NCI-H2081 treated with DMSO at 0.1 percent for 48 hours (cell line): ENCODE measurements at places on chromosomes 2 and 18.

GRCh38 chr2:220767591-220768255, 804.4 kb downstream of the EPHA4 start:
- no peak for DNase-seq

DNA sequence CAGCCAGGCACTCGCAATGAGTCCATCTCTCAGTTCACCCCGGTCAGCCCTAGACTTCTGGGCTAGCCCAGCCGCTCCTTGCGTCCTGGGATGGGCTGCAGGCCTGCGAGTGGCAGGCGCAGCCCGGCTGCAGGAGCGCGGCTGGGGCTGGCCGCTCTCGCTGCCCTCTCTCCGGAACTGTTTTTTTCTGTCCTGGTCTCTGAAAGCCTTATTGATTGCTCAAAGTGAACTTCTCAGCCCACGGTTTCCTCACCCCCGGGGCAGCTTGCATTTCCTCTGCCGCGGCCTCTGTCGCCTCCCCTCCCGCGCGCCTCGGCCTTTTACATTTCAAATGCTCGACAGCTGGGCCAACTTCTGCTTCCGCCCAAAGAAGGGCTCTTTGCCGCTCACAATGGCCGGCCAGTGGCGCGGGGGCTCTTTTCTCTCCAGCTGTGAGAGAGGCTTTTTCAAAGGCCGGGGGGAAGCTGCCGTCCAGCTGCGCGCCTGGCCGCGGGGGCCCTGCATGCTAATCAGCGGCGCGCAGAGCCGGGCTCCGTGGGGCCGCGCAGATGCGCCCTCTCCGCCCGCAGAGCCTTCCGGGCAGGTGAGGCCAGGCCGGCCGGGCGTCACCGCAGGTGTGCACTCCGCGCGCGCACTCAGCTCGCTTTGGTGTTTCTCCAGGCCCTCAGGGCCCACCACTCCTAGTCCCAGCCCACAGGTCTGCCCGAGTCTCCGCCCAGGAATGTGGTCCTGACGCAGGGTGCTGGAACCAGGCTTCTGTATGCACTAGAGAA, 513.8 kb downstream of the RNF144A start:
- DNase-seq = no peak

DNA sequence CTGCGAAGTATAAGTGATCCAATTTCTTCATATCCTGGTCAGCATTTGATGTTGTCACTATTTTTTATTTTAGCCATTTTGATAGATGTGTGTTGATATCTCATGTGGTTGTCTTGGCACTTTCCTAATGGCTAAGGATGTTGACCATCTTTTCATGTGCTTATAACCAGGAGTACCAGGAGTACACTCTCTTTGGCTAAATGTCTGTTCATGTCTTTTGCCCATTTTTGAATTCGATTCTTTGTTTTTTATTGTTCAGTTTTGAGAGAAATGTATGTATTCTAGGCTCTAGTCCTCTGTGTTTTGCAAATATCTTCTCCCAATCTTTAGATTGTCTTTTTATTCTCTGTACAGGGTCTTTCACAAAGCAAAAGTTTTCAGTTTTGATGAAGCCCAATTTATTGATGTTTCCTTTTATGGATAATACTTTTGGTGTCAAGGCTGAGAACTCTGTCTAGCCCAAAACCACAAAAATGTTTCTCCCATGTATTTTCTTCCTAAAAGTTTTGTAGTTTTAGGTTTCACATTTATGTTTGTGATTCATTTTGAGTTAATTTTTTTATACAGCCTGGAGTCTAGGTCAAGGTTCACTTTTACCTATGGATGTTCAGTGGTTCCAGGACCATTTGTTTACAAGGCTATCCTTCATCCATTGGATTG, 65.4 kb downstream of the SDC1 start:
- DNase-seq = no peak

DNA sequence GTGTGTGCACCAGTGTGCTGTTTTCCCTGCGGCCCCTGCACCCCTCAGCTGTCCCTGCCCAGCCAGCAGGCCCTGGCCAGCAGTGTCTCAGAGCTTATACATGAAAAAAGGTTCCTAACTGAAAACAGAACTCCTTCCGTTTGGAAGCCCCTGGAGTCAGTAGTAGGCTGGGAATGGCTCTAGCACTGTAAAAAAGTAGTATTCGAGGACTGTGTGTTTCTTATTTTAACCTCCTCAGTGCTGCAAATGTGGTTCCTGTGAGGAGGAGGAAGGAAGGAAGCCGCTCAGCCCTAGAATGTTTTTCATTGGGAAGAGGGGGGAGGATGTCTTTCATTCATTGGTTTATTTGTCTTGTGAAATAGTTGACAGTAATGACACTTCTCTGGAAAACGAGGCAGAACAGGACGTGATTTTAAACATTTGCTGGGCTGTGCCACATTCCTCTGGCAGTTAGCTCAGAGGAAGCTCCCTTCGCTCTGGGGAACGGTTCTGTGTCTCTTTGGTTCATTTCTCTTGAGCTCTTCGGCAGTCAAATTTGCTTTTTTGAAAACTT, 103.5 kb downstream of the SPTBN1 start:
- DNase-seq = no peak

GRCh38 chr2:11710632-11711353, 35.6 kb upstream of the LPIN1 start:
- no peak for DNase-seq

DNA sequence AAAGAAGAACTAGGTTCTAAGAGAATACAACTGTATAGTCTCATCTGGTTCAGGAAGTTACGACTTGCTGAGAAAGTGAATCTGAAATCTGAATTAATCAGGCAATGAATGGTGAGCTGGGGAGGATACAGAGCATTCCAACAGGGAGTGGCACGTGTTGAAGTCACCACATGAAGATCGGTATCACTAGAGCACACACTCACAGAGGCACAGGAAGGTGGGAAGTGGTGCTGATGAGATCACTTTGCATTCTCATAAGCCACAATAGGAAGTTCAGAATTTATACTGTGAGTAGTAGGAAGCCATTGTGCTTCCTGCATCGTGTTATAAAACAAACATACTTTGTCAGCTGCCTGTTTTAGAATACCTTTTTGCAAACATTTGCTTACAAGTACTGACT, 615.0 kb upstream of the DDX18 start:
- DNase-seq = no peak

DNA sequence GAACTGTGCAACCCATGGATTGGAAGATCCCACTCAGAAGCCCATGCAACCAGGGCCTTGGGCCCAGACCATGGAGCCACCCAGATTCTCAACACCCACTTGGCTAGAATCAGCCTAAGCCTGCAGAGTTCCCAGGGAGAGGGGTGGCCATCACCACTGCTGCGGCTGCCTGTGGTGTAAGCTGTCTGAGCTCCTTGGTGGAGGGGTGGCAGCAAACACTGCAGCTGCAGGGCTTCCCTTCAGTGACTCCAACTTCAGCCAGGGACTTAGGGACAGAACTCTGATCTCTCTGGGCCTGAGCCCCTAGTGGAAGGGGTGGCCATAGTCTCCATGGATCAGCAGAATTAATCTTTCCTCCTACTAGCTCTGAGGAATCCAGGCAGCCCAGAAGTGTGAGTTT, 72.5 kb downstream of the RAD51AP2 start:
- no peak for DNase-seq

DNA sequence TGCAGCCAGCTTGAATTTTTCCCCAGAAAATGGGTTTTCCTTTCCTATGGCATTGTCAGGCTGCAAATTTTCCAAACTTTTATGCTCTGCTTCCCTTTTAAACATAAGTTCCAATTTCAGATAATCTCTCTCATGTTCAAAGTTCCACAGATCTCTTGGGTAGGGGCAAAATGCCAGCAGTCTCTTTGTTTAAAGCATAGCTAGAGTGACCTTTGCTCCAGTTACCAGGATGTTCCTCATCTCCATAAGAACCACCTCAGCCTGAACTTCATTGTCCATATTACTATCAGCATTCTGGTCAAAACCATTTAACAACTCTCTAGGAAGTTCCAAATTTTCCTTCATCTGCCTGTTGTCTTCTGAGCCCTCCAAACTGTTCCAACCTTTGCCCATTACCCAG, 68.3 kb downstream of the SGPP2 start:
- no peak for DNase-seq

- DNase-seq = no peak
These were observed 185.6 kb upstream of the COL3A1 start for GRCh38 chr2:188788621-188789020.

- no peak for DNase-seq
These were observed 44.2 kb upstream of the DNMT3A start for GRCh38 chr2:25385910-25386309.

DNA sequence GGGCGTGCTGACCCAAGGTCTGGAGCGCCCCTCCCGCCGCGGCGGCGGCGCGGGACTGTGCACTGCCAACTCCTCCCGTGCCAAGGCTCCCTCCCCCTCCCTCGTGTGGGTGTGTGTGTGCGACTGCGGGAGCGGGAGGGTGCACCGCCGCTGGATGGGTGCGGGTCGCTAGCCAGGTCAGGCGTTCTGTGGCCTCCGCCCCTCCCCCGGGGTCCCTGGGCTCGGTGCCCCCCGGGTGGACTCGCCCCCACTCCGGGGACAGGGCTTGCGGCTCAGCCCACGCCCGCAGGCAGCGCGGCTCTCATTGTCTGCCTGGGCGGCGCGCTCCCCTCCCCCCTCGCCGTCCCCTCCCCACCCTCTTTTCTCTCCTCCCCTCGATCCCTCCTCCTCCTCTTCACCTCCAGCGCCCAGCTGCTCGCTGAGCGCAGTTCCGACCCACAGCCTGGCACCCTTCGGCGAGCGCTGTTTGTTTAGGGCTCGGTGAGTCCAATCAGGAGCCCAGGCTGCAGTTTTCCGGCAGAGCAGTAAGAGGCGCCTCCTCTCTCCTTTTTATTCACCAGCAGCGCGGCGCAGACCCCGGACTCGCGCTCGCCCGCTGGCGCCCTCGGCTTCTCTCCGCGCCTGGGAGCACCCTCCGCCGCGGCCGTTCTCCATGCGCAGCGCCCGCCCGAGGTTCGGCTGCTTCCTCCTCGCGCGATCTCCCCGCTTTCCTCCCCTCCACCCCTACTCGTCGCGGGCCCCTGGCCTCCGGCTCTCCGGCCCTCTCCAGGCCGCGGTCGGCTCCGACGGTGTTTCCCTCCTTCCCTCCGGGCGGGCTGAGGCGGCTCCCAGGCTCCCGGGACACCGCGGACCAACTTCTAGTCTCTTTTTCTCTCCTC, at the start of gene GATA6:
Gene GATA6, plus strand, starts transcription at position 579 of the 878 bp plus-strand sequence. CDS start 1,556 bp downstream, outside the sequence.
- no peak for DNase-seq

- no peak for DNase-seq
These were observed 44.6 kb downstream of the SLC35F5 start for GRCh38 chr2:113711851-113712250.

GRCh38 chr2:60439219-60439974, 114.1 kb downstream of the BCL11A start:
- no peak for DNase-seq

DNA sequence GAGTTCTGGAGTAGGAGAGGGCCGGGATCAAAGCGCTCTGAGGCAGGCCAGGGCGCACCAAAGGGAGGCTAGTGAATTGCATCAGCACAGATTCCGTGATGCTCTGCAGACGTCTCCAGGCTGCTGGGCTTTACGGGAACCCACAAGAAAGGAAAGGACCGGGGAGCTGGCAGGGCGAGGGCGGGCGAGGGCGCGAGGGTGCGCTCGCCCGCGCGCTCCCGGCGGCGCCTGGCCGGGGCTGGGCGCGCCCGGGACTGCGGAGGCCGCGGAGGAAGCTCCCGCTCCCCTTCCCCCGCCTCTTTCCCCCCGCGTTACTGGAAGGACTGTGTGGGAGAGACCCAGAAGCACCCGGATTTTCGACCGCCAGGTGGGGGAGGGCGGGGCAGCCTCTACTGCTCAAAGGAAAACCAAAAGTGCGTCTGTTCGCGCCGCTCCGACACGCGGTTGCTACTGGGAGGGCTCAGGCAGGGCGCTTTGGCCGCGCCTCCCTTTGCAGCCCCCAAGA, 2.4 kb upstream of the FOSL2 start:
- DNase-seq = no peak

DNA sequence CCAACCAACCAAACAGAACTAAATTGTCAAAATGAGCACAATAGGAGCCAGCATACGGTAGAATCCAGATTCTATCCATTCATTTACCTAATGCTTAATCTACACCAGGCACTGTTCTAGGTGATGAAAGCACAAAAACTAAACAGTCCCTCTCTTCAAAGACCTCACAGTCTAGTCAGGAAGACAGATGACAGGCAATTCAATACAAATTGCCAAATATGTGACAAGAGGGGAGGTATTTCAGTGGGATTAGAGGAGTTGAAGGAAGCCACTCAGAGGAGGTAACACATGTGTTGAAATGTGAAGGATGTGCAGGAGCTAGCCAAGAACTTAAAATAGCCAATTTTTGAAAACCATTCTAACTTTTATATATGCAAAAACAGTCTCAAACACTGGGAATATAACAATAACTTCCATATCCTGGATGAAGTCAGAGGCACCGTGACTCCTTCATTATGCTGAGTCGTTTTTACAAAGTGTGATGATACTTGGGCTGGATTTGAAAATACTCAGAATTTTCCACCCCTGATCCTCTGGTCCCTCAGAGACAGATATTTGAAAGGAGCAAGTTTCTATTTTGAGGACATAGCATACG, 204.9 kb downstream of the PID1 start:
- no peak for DNase-seq

GRCh38 chr2:56333812-56334485, 150.2 kb downstream of the CCDC85A start:
- no peak for DNase-seq

DNA sequence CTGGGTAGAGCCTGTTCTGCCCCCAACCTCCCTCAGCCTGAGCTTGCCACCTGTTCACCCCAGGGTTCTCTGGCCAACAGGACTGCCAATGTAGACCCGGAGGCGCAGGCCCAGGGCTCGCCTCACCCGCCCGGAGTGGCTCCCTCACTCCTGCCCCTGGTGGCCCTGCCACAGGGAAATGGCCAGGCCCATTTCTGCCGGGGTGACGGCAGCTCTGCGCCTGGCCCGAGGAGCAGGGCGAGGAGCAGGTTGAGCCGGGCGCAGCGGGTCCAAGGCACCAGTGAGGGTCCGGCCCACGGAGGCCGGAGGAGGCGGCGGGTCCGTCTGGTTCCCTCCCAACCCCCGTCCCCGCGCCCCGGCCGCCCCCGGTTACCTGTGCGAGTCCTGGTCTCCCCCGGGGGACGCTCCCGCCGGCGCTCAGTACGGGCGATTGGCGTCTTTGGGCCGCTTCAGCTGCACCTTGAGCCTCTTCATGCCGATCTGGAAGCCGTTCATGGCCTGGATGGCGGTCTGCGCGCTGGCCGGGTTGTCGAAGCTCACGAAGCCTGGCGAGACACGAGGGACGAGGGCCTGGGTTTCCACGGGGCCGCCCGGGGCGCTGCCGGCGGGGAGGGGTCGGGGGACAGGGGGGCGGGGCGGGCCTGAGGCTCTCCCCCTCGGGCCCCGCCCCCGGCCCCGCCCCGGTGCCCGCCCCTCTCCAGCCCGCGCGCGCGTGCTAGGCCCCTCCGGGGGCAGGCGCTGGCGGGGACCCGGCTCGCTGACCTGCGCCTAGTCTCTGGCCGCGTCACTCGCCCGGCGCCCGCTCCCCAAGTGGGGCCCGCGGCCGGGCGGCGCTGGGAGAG, 312.0 kb downstream of the CELF4 start:
- DNase-seq = no peak

GRCh38 chr2:66565291-66565690, 130.4 kb downstream of the MEIS1 start:
- DNase-seq = no peak

DNA sequence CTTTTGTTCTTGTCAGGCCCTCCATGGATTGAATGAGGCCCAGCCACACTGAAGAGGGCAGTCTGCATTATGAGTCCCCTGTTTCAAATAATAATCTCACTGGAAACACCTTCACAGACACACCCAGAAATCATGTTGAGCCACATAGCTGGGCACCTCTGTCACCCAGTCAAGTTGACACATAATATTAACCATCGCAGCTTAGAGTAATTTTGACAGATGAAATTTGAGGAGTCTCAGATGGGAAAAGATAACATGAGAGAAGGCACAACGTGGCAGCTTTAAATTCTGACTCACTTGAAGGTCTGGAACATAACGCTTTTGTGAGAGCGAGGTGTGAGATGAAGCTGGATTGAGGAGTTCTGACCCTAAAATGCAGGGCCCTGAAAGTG, 70.9 kb upstream of the TMEM87B start:
- DNase-seq = no peak
